Myocyte (in vitro differentiated cells): ENCODE measurements at places on chromosomes 3 and 15. TPM values are rescaled to one million over a fixed set of nuclear protein-coding genes. Genes with fewer than 3 reads are reported as not detected.

Gene ITIH3
- not detected in 2 replicates for total RNA-seq

Gene ZNF662
- 1.1 and 1.3 TPM in 2 replicates for total RNA-seq

Gene GATM
- 36.4 and 47.1 TPM in 2 replicates for total RNA-seq

Gene GOLGA8S
- not detected in 2 replicates for total RNA-seq

Gene ACTC1
- 6,424 and 7,970 TPM in 2 replicates for total RNA-seq

Gene CDHR4
- total RNA-seq = 0.19 TPM in 1 of 2 replicates, not detected in the other

Gene CCR1
- total RNA-seq = 0.53 and 0.57 TPM in 2 replicates

Gene SEMA3F
- 0.51 and 1.6 TPM in 2 replicates for total RNA-seq

Gene C3orf70
- total RNA-seq = 0.05 TPM in 1 of 2 replicates, not detected in the other

Gene TEX55
- total RNA-seq = not detected in 2 replicates
